CD4-positive, alpha-beta T cell treated with Interleukin-12 subunit alpha and Interleukin-12 subunit beta, for 1 hour (primary cell): ENCODE measurements at places on chromosomes 5 and 9.

DNA sequence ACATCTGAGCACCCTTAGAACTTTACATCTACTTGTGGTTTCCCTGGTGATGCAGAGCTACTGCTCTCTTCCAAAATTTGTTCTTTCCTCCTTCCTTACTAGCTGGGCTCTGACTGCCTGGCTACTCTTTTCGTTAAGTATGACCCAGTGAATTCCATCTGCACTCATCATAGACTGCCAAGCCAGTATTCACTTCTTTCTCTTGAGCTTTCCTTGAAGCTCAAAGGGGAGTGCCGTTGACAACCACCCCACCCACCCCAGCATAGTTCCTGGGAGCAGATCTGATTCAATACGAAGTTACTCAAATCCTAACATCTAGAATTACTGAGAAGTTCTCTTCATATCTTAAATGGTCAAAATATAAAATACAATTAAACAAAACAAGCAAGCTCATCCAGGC is 190.5 kb downstream of the ADAMTS12 start:
- no peak for DNase-seq

DNA sequence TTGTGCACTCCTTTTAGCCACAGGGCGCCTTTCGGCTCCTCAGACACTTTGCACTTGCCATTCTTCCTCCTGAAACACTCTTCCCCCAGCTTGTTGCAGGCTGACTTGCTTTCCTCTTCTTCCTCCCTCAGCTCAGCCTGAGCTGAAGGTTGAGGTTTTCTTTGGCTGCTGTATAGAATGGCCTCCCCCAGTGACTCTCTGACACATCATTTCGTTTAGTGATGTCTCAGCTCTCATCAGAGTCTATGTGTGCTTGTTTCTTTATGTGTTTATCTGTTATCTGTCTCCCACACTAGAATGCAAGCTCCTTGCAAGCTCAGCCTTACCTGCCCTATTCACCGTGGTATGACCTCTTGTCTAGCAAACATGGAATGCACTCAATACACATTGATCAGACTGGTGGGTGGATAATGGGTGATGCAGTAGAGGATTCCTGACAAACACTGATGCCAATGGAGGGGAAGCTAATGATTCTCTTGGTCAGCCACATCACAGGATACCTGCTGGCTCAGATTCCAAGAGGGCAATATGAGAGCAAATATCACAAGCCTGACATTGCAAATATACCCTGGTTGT is 112.9 kb upstream of the STC2 start:
- DNase-seq: no peak

- DNase-seq: no peak
Measured at GRCh38 chr9:26210338-26210851, 532.2 kb upstream of the TUSC1 start.

DNA sequence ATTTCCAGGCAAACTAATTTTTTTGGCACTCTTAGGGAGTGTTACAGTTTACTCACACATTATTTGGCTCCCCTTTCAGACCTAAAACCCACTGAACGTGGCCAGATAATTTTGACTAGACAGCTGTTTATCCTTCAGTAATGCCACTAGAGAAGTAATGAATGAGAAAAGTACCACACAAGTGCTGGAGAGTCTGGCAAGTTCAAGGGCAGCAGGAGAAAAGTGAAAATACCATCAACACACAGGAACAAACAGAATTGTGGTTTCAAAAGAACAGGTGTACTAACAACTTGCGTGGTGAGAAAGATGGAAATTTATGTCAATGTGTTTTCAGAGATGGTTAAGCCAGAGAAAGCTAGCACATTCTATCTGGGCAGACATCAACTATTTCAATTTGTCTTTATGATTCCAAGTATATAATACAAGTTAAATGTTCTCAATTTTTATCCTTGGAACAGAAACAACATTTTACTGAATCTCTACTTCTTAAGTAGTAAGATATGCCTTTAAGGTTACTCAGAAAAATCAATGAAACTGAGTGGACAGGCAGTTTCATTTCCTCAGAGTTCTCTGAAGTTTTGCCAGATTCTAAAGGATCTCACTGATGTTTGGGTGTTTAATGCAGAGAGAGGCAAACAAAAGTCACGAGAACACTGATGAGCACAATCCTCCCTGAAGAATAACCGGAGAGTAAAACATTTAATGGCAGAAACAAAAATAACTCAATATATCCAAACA is 91.0 kb downstream of the ARSB start:
- no peak for DNase-seq

GRCh38 chr9:84266087-84266561 is 74.4 kb downstream of the SLC28A3 start:
- DNase-seq: peak; percentile 7

- no peak for DNase-seq
Measured at GRCh38 chr9:78236551-78236910, 656 bp downstream of the CEP78 start.

DNA sequence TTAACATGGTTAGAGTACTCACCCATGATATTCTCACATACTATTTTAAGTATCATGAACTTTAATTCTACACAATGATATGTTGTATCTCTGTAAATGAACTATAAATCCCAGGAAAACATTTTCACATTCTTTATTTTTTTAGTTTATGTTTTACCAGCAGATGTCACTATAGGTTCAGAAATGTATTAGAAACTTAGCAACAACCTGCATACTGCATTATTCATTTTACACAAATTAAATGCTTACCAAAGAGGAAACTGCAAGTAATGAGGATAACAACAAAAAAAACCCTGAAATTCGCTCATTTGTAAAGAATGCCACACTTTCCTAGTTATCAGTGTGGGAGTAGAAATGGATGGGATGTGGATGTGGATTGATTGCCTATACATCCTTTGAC is 217.5 kb upstream of the OTULINL start:
- DNase-seq: peak; percentile 14

DNA sequence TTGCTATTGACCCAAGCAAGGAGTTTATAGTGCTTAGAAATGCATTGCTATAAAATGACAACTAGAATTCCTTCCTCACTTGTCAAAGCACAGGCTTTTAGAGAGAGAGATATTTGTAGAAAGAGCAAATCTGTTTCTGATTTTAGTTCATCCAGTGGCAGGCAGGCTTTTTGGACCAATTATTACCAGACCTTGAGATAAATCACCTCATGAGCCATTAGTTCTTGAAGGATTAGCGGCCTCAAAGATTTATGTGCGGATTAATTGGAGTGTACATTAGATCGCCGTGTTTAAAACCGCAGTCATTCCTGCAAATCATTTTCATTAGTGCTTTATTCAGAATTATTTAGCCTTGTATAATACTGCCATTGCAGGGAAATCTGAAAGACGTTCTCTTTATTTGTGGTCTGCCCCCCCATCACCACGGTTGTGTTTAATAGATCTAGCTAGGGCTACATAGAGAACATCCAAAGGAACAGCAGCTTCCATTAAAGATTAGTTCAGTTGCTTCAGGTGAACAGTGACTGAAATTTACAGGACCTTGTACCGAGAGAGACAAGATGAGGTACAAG is 28.8 kb upstream of the TJP2 start:
- DNase-seq: no peak

DNA sequence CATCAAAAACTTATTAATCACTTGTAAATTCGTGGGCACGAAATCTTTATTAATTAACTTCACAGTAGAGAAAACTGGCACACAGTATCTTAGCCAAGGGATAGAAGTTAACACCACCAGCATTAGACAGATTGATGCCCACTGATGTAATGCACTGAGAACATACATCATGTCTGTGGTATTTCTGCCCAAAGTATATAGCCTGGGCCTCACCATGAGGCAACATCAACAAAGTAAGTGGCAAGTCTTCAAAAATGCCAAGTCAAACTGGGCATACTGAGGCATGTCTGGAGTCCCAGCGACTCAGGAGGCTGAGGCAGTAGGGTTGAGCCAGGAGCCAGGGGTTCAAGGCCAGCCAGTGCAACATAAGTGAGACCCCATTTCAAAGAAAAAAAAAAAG is 79.5 kb downstream of the GLIS3 start:
- DNase-seq: no peak

- no peak for DNase-seq
Measured at GRCh38 chr5:127572930-127573329, 55.5 kb downstream of the PRRC1 start.

- no peak for DNase-seq
Measured at GRCh38 chr5:88677376-88677895, 205.5 kb downstream of the MEF2C start.

DNA sequence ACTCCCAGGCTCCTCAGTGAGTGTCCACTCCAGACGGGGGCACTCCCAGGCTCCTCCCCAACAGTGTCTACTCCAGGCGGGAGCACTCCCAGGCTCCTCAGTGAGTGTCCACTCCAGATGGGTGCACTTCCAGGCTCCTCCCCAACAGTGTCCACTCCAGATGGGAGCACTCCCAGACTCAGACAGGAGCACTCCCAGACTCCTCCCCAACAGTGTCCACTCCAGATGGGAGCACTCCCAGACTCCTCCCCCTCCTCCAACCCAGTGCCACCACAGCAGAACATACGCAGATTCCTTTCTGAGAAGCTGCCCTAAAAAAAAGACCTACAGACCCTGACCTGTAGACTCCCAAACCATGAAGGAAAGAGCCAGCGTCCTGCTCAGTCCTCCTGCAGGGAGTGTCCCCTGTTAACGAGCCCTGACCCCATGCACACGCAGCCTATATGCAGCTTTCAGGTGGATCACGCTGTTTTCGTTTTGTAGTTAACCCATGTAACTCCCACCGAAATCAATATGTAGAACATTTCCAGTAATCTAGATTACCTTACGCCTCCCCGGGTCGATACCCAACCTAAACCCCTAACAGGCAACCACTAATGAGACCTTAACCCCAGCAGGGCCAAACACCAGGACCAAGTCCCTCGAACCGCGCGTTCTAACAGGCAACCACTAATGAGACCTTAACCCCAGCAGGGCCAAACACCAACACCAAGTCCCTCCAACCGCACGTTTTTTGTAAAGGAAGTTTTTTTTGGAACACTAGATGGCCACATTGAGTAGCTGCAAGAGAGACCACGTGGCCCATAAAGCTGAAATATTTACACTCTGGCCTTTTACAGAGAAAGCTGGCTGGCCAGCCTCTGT is 15.7 kb downstream of the PNPLA7 start:
- peak; percentile 46 for DNase-seq

DNA sequence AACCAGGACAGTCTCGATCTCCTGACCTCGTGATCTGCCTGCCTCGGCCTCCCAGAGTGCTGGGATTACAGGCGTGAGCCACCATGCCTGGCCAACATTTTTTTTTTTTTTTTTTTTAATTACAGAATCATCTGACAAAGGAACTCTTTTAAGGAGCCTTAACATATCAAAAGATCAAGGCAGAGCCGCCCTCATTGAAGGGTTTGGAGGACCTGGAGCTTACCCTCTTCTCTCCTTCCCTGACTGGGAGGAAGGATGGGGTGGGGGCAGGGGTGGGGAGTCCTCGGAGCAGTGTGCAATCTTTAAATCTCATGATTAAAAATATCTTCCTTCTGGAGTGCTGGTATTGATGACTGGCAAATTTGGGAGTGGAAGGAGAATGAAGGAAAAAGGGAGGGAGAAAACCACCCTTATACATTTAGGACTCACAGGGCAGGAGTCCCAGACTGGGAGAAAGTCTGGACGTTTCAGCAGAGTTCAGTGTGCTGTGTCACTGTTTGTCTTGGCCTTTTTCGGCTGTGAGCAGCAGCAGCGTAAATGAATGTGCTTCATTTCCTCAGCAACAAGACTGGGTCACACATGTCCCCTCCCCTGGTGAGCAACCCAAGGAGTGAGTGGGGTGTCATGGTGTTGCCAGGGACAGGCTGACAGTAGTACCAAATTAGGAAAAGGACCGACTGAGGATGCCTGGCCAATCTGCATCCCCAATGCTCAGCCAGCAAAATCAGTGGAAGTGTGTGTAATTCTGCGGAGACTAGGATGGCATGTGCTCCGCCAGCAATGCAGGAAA is 115.3 kb upstream of the BNC2 start:
- DNase-seq: no peak

- no peak for DNase-seq
Measured at GRCh38 chr9:224582-225520, 10.2 kb downstream of the DOCK8 start.

GRCh38 chr5:32612134-32612888 is 27.0 kb downstream of the SUB1 start:
- no peak for DNase-seq

DNA sequence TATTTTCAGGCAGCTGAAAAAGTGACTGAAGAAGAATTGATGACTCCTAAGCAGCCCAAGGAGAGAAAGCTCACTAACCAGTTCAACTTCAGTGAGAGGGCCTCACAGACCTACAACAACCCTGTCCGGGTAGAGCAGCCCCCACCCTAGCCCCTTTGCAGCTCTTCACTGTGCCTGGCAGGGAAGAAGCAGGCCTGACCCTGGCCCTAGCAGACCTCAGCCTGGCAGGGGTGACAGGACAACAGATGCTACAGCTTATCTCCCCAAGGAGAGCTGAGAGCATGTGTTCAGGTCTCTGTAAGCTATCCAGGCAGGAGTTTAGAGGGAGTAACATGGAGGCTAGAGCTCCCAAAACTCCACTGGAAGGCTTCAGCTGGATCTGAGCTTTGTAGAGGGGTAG is 31.8 kb downstream of the DNAI1 start:
- DNase-seq: no peak

GRCh38 chr5:138831703-138832102 is 43.4 kb downstream of the LRRTM2 start:
- DNase-seq: no peak

GRCh38 chr5:57476601-57477056 is 6.0 kb downstream of the ACTBL2 start:
- no peak for DNase-seq

DNA sequence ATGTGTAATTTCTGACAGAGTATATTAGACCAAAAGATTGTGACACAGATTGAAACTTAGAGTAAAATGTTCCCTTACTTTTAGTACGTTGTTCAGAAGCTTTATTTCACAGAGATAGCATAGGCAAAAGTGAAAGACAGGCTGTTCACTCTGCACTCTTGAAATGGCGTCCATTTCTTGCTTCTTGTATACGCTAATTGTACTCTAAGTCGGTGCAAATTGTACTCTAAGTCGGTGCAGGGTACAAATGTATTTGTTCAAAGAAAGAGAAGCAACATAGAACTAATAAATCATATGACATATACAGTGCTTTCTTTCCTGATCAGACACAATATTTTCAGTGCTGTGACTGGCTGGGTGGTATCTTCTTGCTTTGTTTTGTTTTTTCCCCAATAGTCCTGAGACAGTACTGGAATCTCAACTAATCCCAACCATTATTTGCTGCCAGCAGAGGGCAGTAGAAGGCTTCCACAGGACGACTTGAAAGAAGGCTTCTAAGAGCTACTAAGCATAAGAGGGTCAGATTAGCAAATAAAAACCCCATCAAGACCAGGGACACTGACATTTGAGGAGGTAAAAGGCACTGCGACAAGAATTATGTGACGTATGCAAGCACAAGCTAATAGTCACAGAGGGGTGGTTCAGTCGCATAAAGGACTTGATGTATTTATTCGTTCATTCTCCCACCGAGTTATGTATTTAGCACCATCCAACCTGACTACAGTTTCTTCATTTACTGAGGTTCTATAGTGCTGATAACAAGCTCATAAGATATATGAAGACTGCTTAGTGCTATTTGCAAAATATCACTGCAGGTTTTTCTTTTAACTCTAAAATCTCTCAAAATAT is 831.8 kb downstream of the TAF11L14 start:
- peak; percentile 24 for DNase-seq

- DNase-seq: no peak
Measured at GRCh38 chr9:12503606-12504122, 189.5 kb upstream of the TYRP1 start.

- DNase-seq: no peak
Measured at GRCh38 chr5:178778919-178779318, 48.5 kb upstream of the ZNF354A start.

GRCh38 chr5:6731465-6732237 is 18.4 kb downstream of the TENT4A start:
- no peak for DNase-seq
